ENCODE measurements at places on chromosomes 3 and 15.

DNA sequence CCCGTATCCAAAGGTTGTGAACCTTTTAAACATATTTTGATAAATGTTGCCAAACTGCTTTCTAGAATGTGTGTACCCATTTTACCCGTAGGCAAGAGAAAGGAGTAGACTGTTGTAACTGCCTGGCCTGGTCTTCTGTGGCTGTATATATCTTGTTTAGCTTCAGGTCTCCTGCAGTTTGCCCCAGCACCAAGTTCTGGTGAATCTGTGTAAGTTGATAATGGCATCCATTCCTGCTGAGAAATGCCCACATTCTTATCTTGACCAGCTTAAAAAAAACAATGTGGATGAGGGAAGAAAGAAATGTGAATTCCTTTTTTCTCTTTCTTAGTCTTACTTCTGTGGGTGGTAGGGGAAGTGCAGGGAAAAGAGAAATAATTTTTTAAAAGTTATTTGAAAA, 53.3 kb upstream of the TLE3 start:
- no peak for DNase-seq

DNA sequence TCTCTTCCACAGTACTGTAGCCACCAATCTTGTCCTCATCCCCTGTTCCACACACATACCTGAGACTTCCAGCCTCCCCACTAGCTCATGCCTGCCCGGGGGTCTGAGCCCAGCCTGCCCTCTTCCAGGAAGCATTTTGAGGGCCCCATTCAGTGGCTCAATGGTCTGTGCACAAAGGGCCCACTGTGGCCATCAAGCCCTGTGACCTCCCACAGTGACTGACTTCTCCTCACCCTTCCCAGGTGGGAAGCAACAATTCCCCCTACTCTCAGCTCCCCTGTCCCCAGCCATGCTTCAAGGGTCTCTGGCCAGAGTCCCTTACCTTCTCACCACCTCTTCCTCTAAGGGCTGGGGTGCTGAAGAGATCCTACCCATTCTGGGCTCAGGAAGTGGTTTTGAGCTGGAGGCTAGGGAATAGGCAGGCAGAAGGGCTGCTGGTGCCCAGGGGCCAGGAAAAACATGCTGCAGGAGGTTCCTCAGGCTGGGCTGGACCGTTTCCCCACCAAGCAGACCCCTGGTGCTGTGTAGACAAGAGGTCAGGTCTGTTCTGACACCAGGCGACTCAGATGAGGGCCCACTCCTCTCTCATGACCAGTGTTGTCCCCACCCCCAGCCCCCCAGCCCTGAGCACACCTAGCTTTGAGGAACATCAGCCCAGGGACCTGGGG, 3.0 kb upstream of the KLF15 start:
- no peak for DNase-seq

DNA sequence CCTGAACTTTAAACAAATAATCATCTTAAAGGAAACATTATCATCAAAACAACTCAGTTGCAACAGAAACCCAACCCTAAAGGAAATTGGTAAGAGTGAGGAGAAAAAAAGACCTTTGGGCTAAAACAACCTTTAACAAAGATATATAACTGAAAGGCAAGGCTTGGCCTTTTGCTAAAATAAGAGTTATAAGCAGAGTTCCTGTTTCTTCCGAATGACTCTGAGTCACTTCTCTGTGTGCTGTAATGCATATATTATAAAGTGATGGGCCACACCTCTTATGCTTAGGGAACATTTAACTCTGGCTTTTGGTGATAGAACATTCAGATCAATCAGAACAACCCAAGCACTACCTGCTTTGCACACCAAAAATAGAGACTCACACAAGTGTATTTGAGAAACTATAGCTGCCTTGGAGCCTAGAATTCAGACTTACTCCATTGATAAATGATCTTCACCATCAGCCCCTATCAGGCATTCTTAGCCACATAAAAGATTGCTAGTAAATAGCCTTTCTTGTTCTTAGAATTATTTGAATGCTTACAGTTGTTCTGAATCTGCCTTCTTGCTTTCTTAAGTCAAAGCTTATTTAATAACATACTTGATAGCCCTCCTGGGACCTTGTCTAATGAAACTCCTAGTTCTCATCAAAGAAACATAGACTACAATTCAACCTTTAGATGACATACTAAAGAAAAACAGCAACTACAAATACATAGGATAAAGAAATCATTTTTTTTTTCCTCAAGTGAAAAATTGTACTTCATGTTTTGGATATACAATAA, 294.2 kb upstream of the SEMA6D start:
- no peak for DNase-seq

DNA sequence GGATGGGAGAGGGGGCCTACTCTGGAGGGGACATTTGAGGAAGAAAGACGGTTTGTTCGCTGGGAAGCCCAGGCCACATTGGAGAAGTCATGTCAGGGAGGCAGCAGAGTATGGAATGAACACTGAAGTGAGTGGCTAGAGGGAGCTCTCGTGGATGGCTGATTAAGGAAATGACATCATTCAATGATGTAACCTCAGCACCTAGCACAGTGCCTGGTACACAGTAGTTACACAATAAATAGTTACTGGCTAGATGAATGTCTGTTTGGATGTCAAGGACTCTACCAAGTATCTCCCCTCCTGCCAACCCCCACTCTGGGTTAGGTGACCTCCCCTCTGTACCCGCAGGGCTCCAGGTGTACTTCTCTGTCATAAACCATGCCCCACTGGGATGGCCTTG, 121.1 kb downstream of the CLSTN2 start:
- no peak for DNase-seq

GRCh38 chr3:107068980-107069379, 308.3 kb upstream of the CCDC54 start:
- no peak for DNase-seq

DNA sequence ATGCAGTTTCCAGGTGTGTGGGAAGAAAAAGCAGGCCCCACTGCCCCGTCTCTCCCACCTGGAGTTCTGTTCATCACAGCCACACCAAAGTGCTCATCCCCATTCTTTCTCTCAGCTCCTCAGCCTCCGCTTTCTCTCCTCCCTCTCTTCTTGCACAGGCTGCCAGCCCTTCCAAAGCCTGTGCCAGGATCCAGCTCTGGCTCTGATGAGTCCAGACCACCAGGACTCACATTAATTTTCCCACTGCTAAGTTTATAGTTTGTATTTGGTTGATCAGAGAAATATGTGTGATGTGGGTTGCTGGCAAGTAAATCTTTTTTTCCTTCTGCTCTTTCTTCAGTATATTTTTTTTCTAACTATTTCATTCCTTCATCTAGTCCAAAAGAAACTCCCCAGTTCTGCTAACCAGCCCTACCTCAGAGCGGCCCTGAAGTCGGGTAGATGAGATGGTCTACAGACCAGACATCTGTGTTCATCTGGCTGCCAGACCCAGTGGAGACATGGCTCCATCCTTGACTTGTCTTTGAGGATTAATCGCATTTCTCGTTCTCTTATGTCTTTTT, 49.8 kb downstream of the BOC start:
- no peak for DNase-seq

DNA sequence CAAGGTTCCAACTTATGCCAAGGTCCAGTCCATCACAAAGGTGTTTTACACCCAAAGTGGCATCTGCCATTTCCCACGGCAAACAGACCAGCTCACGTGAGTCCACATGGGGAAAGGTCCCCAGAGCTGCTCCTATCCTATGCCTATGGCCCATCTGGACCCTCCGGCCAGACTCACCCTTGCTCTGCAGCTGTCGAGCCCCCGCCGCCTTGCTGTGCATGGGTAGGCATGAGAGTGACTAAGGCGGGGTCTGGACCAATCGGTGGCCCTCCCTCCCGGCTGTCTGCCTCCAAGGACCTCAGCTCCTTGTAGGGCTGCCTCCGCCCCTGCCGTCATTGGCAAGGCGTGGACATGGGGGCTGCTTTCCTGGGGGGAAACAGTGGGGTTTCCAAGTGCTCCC, 26.9 kb downstream of the DNASE1L3 start:
- DNase-seq: no peak

DNA sequence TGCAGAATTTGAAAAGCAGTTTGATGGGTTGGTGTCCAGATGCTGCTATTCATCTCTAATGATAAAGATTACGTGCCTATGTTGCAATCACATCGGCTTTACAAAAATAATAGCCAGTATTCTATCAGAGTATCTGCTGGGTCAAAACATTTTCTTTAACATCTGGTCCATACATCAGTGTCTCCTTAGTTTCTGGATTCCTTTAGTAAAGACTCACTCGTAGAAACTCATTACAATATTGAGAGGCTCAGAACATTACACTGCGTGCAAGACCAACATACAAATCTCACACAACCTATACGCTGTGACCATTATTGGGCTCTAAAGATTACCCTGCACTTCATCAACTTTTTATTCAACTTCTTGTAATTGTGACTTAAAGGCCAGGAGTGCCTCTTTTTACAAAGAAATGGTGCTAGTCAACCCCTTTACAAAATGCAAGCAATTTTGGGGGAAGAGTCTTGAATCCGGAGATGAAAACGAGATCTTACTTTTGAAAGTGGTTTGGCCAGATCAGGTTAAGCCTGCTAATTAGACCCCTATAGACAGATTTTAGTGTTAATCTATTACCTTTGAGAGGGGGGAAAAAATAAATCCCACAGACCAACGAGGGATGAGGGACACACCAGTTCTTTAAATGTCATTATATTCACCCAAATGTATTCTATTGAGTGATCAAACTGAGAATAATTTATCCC, 2.9 kb downstream of the TRA2B start:
- no peak for DNase-seq

DNA sequence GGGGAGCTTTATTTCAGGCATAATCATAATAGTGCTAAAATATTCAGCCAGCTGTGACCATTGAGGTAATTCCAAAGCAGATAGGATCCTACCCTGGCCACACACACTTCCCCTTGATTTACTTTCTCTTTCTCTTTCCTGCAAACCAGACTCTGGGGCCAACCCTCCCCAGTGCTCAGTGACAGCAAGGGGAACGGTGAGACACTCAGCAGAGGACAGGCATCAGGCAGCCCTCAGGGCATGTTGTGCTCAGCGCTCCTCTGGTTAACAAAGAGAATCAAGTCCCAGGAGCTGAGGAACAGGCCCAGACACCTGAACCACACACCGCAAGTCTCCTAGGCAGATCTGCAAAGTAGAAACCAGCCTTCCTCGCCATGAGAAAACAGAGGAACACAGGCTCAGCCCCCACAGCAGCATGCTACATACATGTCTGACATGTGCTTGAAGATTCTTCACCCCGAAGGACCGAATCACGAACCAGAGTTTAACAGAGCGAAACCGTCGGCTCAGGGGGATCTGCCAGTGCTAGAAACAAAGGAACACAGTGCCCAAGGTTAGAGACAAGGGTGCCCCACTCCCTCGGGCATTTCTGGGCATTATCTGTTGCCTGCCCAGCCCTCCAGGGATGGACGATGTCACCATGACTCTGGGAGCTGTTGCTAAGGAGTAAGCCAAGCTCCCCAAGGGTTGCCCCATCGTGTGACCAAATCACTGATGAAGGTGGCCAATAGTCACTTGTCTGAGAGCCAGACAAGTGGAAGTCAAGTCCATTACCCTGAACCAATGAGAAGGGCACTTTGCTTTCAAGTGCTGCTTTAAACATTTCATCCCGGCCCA, 17.5 kb downstream of the HDC start:
- DNase-seq: no peak

DNA sequence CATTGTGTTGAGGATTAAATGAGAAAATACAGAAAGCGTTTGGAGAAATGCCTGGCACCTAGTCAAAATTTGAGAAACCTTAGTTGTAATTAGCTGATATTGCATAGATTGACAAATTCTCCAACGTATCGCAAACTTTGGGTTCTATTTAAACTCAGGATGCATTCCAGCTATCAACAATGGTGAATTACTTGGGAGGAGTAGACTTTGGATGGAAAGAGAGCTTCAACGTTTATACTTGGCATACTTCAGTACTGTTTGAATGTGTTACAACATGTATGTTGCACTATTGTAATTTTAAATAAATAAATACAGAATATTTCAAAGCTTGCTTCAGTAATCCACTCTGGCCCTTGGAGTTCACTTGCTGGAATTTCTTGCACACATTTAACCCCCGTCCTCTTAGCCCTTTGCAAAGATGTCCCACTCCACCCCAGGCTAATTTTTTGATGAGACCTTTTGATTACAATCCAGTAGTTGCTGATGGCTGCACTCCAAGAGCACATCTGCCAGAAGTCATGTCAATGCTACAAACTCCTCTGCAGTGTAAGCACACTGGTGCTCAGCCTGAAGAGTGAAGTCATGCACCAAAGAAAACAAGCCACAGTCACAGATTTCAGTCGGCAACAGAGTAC, 4.7 kb upstream of the DIS3L start:
- no peak for DNase-seq

GRCh38 chr15:88606070-88606794, 14.9 kb upstream of the AEN start:
- no peak for DNase-seq

GRCh38 chr3:160312014-160312624, 86.9 kb downstream of the C3orf80 start:
- DNase-seq: no peak

GRCh38 chr3:71926262-71926600, 141.3 kb upstream of the PROK2 start:
- DNase-seq: no peak

- DNase-seq: no peak
Observed at GRCh38 chr3:169556349-169556870, 107.1 kb downstream of the MECOM start.

- no peak for DNase-seq
Observed at GRCh38 chr15:32130823-32131222, 100.5 kb downstream of the CHRNA7 start.

- no peak for DNase-seq
Observed at GRCh38 chr3:71825551-71826283, 40.8 kb upstream of the PROK2 start.

DNA sequence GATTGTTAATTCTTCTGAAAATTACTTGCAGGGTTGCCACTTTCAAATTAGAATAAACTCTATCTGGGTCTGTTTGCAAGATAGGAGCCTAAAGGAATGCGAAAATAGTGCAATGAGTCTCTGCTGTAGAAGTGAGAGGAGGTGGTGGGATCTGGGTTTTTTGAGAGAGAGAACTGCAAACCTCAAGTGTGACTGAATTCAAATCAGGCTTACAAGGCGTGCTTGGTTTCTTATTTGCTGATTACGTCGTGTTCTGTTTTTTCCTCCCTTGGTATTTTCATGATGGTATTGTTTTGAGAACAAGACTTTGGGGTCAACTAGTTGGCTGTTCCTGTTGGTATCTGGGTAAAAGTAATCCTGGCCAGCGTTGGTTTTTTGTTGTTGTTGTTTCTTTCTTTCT, 490.9 kb upstream of the CFAP20DC start:
- DNase-seq: no peak

GRCh38 chr3:134956395-134956794, 161.3 kb downstream of the EPHB1 start:
- no peak for DNase-seq

- no peak for DNase-seq
Observed at GRCh38 chr3:140931016-140931454, 10.6 kb upstream of the SLC25A36 start.

GRCh38 chr15:47688573-47689086, 28.7 kb upstream of the SEMA6D start:
- no peak for DNase-seq
